ENCODE measurements at places on chromosomes 16 and 17.

- DNase-seq: no peak
Measured at GRCh38 chr17:41354536-41354935, 3.9 kb upstream of the KRT33A start.

- no peak for DNase-seq
Measured at GRCh38 chr17:2697611-2698162, 13.9 kb downstream of the CLUH start.

DNA sequence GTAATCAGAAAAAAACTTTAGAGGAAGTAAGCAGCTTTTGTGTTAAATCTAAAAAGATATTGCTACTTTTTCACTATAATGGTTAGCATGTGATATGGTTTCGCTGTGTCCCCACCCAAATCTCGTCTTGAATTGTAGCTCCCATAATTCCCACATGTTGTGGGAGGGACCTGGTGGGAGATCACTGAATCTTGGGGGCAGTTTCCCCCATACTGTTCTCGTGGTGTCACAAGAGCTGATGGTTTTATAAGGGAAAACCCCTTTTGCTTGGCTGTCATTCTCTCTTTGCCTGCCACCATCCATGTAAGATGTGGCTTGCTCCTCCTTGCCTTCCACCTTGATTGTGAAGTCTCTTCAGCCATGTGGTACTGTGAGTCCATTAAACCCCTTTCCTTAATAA is 117.1 kb downstream of the KCNJ2 start:
- no peak for DNase-seq

DNA sequence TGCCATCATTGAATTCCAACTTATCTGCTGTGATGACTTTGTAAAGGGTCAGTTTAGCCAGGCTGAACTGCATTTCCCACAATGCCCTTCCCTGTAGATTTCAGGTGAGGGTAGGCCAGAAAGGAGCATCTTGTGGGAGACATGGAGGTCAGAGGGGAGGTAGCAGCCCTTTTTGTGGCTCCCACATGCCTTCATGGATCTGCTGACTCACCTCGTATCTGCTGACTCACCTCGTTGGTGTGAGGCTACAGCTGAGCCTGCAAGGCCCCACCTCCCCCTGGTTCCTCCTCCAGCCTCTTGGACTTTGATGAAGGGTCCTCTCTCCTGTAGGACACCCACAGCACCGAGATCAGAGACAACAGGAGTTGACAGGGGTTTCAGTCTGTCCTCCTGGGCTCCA is 102.5 kb downstream of the SALL1 start:
- DNase-seq: no peak

- DNase-seq: no peak
Measured at GRCh38 chr17:62715882-62716390, 88.5 kb downstream of the MRC2 start.

- DNase-seq: no peak
Measured at GRCh38 chr16:80058214-80058613, 457.7 kb upstream of the MAF start.

DNA sequence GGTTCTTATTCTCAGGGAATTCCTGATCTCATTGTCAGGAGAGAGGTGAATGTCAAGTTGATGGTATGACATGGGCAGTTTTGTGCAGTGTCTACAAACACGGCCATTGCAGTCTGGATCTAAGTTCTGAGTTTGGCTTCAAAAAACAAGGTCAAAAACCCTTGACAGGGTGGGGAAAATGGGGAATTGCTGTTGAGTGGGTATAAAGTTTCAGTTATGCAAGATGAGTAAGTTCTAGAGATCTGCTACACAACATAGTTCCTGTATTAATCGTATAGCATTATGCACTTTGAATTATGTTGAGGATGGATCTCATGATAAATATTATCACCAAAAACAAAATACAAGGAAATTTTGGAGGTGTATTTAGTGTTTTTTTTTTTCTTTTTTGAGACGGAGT is 36.6 kb upstream of the CARMIL2 start:
- no peak for DNase-seq

DNA sequence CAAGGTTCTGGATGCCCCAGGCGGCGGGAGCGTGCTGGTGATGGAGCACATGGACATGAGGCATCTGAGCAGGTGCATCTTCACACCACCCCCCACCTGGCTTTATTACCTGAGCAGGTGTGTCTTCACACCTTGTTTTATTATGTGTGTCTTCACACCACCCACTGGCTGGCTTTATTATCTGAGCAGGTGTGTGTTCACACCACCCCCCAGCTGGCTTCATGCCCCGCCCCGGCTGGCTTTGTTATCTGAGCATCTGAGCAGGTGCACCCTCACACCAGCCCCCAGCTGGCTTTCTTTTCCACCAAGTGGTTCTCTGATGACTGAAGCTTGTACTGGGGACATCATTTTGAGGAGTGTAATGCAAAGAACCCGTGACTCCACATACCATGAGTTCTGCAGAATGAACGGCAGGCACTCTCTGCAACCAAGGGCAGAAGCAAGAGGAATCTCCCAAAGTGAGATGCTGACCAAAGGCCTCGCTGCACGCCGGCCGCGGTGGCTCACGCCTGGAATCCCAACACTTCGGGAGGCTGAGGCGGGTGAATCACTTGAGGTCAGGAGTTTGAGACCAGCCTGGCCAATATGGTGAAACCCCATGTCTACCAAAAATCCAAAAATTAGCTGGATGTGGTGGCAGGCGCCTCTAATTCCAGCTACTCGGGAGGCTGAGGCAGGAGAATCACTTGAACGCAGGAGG is 2.6 kb downstream of the FN3KRP start:
- no peak for DNase-seq
